ENCODE measurements at places on chromosomes 13 and 19.

DNA sequence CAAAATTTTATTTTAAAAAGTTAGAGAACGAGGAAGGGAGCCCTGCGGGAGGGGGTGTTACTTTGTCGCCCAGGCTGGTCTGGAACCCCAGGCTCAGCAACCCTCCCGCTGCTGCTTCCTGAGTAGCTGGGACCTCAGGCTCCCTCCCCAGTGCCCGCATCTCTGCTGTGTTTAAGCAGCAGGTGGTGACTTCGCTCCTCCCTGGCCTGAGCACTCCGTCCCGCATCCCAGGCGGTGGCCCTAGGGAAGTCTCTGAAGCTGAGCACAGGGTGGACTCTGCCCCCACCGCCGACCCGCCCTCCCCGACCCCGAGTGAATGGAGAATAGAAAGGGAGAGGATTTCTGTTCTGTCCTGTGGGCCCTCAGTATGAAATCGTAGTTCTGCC, 30.5 kb downstream of the ZNF701 start:
- no peak for DNase-seq

DNA sequence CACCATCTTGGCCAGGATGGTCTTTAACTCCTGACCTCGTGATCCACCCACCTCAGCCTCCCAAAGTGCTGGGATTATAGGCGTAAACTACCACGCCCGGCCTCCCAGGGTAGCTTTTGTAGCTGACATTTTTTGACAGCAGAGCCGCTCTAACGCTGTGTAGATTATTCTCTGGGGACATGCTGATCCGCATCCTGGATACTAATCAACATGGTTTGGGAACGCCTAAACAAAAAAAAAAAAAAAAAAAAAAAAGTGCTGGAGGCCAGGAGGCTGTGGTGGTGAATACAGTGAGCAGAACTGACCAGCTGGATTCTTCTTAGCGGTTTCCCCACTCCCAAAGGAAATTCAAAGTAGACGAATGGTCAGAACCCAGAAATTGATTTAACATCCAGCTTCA, 5.1 kb downstream of the LONP1 start:
- DNase-seq, result no peak

DNA sequence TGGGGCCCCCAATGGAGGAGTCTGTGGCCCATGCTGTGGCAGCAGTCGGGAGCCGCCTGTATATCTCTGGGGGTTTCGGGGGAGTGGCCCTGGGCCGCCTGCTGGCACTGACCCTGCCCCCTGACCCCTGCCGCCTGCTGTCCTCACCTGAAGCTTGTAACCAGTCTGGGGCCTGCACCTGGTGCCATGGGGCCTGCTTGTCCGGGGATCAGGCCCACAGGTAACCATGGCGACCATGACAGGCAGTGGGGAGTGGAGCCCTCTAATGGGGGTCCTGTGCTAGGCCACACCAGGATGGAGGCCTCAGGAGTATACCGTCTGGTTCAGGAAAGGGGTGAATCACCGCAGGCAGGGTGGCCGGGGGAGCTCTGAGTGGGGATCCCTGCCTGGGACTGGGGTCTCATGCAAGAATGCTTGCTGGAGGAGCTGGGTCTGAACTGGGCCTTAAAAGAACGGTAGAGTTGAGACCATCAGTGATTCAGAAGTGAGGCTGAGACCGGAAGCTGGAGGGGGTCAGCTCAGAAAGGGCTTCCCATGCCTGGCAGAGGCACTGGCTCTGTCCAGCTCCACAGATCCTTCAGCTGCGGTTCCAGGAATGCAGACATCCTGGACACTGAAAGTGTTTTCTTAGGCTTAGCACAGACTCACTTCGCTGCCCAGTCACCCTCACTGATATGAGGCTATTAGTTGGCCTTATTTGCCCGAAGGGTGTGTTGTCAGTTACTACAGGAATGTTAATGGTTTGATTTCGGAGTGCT, 29.1 kb downstream of the CNFN start:
- no peak for DNase-seq

GRCh38 chr19:13459351-13459750, 46.9 kb downstream of the CACNA1A start:
- DNase-seq, result no peak

DNA sequence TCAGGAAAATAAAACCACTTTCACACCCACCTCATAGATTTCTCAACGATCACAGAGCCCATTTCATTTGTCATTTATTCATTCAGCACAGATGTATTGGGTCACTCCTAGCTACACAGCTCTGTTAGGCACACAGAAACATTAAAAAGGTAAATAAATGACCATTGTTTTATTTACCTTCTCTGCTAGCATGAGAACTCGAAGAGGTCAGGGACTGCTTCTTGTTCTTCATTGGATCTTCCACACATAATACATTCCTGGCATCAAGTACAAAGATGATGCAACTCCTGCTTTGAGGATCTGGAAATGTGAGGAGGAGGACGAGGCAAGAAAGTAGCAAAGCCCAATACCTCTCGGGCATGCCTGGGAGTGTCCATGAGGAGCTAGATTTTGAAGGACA, 168.1 kb downstream of the RBM26 start:
- no peak for DNase-seq

DNA sequence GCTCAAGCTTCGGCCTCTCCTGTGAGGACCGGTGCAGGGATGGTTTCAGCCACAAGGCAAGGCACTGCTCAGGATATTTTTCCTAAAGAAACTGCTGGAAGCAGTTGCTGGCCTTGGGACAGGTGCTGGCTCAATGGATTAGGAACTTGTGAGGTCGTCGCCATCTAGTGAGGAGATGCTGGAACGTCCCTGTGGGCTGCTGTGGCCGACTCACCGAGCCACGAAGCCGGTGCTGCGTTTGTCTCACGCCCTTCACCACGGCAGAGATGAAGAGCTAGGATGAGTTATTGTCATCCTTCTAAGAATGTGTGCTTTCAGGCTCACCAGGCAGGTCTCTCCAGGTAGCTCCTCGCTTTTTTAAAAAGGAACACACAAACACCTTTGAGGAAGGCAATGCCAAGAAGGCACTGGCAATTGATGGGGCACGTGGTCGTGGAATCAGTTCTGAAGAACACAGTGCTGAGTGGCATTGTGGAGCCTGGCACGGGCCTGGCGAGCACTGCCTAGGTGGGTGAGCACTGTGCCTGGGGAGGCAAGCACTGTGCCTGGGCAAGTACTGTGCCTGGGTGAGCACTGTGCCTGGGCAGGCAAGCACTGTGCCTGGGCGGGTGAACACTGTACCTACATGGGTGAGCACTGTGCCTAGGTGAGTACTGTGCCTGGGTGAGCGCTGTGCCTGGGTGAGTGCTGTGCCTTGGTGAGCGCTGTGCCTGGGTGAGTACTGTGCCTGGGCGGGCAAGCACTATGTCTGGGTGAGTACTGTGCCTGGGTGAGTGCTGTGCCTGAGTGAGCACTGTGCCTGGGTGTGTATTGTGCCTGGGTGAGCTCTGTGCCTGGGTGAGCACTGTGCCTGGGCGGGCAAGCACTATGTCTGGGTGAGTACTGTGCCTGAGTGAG, 140.4 kb downstream of the TEX29 start:
- peak; percentile 61 for DNase-seq

- DNase-seq, result peak; percentile 57
Measured at GRCh38 chr19:11378319-11379189, 4.1 kb downstream of the SWSAP1 start.

DNA sequence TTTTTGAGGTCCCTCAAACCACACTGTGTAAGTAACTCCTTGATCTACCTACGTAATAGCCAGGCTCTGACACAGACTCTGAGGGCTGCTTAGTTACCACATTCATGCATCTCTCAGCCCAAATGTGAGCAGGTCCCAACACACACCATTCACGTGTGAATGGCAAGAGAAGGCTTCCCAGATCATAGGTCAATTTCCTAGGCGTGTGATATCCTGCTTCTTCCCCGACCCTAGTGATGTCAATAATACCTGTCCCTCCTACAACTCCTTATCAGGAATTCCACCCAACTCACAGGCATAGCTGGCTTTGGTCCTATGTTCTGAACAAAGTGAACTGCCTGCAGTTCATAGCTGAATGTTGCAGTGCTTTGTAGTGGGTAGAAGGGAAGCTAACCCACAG, 334.5 kb downstream of the RFC3 start:
- DNase-seq, result no peak

DNA sequence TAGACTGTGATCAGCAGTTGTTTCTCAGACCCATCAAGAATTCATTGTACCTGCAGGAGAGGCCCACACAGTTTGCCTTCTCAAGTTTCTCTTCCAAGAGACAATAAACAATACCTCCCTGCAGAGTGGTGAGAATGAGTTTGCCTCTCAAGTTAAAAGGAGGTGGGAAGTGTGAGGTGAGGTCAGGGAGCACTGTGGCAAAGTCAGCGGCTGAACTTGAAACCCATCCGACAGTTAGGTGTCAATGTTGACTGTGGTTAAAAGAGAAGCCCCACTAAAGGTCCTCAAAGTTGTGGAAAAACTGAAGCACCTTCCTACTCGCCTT, 72.9 kb upstream of the TSC22D1 start:
- DNase-seq, result no peak

DNA sequence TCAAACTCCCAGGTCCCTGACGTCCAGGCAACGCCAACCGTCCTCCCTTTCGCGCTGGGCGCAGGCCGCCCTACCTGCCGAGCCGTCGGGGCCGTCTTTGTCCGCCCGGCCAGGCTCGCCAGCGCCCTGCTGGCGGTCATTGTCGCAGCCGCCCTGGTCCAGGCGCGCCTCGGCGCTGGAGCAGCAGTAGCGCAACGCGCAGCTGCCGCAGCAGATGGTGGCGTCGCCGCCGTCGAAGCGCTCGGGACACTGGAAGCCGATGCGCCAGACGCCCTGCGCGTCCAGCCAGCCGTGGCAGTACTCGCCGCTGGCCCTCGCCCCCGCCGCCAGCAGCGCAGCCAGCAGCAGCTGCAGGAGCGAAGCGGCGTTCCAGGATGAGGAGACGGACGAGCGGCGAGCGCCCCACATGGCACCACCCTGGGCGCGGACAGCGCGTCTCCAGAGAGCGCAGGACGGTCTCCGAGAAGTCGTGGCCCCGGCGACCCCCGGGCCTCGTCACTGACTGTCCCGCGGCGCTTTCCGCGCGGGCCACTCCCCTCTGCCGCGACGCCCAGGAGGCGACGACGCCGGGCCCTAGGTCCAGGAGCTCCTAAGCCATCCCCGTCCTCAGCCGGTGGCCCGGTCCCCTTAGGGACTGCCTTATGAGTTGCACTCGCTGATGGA, 1.1 kb downstream of the SHISA2 start:
- peak; percentile 47 for DNase-seq

DNA sequence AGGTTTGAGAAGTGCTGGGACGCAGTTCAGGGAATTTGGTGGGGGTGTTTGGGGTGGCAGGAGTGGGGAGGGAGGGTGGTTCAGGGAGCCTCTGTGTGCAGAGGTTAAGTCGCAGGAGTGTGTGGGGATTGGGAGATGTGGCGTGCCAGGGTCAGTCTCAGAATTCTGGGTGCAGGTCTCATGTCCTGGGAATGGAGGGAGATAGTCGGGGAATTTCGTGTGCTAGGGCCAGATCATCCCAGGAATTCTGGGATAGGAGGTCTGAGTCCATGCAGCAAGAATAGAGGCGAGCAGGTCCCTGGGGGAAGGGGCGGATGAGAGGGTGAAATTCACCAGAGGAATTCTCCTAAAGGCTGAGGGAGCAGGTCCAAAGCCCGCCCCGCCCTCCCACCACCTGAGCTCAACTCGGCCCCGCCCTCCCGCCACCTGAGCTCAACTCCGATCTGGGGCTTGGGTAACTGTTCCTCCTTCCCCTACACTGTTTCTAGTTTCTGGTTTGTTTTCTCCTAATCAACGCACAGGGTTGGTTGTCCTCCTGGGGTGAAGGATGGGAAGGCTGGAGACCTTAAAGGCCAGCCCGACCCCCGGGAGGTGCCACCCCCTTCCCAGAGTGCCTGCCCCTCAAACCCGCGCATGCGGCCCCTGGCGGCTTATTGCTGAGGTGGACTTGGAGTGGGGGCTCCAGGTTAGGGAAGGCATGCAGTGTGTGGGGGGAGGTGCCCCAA, 15.2 kb downstream of the KCNC3 start:
- no peak for DNase-seq

DNA sequence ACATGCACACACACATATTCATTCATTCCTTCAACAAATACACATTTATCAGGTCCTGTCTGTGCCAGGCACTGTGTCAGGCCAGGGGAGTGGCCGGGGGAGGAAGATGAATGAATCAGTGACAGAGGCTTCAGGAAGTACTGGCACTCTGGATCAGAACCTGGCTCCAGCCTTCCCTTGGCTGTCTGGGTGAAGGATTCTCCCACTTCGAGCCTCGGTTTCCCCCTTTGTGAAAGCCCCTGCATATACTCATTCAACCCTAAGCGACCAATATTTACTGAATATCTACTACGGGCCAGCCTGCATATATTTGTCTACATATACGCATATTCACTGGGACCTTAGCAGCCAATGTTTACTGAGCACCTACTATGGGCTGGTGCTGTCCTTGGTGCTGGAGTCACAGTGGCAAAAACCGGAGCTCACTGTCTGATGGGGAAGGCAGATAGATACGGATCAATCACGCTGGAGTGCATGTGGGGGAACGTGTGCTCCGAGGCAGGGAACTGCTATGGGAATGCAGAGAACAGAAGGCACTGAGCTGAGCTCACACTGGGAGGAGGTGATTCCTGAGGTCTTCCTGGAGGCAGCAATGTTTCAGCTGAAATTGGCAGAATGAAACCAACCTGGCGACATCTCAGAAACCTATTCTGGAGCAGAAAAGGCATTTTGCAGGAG, 636 bp upstream of the ZNF579 start:
- DNase-seq, result peak; percentile 9

GRCh38 chr19:855566-856120, 3.5 kb downstream of the ELANE start:
- no peak for DNase-seq

- DNase-seq, result no peak
Measured at GRCh38 chr19:10237702-10238101, 6.6 kb upstream of the S1PR2 start.

DNA sequence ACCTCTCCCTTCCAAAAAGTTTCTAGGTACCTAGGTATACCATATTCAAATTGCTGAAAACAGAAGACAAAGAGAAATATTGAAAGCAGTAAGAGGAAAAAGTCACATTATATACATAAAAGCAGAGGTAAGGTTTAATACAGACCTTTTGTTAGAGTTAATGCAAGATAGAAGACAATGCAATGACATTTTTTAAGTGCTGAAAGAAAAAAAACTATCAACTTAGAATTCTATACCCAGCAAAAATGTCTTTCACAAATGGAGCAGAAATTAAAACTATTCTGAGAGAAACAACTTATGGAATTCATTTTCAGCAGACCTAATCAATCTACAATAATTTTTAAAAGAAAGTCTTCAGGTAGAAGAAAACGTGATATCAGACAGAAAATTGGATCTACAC, 77.2 kb downstream of the CRYL1 start:
- DNase-seq, result no peak

DNA sequence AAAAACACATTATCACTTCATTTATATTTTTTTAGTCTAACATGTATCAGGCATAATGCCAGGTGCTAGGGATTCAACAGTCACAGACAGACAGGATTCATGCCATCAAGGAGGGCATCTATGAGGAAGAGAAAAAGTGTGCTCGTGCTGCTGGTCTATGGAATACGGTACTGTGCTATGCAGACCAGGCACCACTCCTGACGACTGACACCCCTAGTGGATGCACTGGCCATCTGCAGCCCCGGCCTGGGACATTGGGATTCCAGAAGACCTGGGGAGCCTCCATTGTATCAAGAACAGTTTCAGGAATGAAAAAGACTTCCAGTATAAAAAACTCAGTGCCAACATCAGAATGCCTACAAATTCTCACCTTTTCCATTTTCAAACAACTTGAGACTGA, 94.0 kb downstream of the KLF12 start:
- DNase-seq, result peak; percentile 55

All from choroid plexus epithelial cell (primary cell).